ENCODE measurements at places on chromosomes 7 and 10.

DNA sequence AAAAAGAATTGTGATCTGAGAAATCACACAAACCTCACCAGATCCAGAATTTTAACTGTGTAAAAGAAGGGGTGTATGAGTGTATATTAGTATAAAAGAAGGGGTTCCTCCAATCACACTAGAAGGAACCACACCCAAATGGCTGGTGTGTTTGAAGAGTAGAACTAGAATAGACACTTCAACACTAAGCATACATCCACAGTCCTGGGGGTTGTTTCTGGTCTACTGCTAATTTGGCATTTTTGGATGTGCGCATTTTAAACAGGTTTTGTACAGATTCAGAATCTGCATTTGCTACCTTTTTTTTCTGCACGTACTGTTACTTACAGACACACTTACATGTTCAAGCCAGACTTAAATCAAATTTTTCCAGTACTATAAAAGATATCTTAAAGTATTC is 64.6 kb downstream of the PDE1C start:
- no peak for DNase-seq

DNA sequence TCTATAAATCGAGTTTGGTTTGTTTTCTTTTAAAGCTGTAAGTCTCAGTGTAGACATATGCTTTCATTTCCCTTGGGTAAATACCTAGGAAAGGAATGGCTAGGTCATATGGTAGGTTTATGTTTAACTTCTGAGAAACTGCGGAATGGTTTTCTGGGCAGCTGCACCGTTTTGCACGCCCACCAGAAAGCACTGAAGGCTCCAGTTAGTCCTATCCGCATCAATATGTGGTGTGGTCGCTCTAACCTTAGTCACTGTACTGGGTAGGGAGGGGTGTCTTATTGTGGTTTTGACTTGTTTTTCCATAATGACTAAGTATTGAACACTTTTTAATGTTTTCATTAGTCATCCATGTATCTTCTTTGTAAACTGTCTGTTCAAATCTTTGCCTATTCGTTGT is 279.5 kb upstream of the AKR1E2 start:
- DNase-seq = peak; percentile 31

DNA sequence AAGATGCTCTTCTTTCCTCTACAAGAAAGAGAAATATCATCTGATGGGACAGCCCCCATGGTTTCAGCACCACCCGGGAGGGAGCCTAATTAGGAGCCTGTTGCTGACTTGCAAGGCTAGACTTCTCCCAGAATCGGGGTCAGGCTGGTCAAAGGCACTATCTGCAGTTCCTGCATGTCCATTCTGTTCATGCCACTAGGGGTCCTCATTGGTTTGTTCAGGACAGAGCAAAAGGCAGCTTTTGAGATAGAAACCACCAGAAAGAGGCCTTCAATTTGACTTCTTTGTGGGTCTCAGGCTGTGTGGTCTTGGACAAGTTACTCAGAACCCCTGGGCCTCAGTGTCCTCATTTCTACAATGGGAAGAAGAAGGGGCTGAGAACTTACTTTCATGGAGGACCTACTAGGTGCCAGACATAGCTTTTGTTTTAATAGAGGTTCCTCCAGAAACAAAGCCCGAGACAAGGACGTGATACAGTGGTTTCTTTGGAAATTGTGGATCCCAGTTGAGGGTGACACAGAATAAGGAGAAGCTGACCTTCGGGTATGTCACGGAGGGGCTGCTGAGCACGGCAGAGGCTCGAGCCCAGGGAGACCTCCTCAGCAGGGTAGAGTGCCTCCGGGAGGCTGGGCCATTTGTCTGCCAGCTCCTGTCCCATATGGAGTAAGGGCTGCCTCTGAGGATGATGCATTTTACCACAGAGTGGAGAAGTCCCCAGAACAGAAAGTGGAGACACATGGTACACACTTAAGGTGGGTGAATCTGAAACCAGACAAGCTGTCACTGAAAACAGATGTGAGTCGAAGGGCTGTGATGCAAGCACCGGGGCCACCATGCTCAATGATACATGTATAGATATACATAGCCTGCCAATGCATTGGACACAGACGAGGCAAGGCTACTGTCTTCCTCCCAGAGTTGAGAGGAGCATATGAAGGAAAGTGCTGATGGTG is 33.1 kb upstream of the NEUROD6 start:
- no peak for DNase-seq

- no peak for DNase-seq
Measured at GRCh38 chr7:104967088-104967487, 46.9 kb upstream of the KMT2E start.

DNA sequence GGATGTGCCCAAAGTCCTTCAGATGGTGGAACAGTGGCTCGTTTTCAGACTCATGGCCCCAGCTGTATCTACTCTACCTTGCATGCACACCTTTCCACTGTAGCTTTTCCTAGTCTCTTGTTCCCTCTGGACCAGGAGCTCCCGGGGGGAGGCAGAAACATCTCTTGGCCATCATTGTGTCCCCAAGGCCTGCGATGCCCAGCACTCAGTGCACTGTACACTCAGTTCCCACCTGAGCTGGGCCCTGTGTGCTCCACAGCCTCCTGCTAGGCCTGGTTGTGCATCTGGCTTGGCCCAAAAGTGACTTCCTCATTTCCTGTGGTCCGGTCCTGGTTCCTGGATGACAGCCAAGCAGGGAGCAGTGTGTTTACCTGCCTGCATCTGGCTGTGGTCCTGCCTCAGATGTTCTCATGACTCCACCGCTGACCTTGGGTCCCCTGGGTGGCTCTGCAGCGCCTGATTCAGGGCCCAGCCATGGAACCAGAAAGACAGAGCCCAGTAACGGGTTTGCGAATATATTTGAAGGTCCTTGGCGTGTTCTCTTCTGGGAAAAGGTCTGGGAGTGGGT is 9.9 kb upstream of the DOCK1 start:
- DNase-seq = no peak

GRCh38 chr7:30470771-30471170 is 7.8 kb downstream of the NOD1 start:
- DNase-seq = no peak

DNA sequence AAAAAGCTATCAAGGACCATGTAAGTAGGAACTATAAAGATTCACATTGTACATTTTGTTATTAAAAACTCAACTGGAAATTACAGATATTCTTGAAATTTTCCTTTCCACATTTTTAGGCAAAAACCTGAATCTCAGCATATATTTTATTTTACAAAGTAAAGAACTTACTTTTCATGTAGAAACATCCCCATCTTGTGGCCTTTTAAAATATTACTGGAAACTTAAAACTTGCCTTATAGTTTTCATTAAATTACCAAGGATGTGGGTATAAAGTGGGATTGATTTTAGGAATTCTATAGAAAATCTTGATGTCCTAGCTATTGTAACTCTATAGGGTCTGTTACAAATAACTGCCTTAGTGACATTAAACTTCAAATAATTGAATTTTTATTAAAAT is 10.6 kb downstream of the DBF4 start:
- no peak for DNase-seq

- no peak for DNase-seq
Measured at GRCh38 chr7:15829691-15830090, 143.2 kb upstream of the MEOX2 start.

GRCh38 chr10:100022403-100022802 is 12.7 kb upstream of the DNMBP start:
- no peak for DNase-seq

GRCh38 chr10:16690417-16690816 is 126.8 kb downstream of the RSU1 start:
- no peak for DNase-seq

DNA sequence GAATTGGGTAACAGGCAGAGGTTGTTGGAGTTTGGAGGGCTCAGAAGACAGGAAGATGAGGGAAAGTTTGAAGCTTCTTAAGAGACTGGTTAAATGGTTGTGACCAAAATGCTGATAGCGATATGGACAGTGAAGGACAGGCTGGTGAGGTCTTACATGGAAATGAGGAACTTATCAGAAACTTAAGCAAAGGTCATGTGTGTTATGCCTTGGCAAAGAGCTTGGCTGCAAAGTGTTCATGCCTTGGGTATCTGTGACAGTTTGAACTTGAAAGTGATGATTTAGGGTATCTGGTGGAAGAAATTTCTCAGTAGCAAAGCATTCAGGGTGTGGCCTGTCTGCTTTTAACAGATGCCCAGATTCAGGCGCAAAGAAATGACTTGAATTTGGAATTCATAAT is 64.5 kb upstream of the EEPD1 start:
- DNase-seq = no peak

DNA sequence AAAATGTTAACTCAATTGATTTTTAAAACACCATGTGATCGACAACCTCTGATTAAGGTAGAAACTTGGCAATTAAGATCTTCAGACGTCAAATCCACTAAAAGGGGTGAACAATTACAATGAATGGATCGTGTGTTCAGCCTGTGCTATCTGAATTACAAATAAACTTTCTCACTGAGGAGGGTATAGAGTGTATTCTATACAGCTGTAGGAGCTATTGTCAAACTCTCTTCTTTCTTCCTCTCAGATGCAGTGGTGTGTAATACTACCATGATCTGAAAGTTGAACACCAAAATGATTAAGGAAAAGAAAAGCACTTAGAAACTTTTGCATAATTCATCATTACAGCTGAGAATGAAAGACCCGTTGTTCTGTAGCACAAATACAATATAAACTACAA is 32.2 kb upstream of the MACC1 start:
- DNase-seq = no peak

DNA sequence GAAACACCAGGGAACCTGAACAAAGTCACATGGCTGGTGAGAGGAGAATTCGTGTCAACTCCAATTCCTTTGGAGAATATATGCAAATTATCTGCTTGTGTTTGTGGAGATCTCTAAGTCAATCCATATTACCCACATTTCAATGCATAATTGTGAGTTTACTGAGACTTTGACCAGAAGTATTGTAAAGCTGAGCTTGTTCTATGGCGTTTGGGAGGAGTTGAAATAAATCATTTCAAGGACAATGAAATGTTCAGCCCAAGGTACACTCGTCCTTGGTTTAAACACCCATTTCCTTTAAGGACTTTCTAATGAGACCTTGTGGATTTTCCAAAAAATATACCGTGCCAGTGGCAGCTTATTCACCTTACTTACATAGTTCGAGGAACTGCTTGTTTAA is 186.6 kb upstream of the HDAC9 start:
- no peak for DNase-seq

GRCh38 chr7:140640060-140640637 is 464 bp downstream of the DENND2A start:
- DNase-seq = peak; percentile 19

DNA sequence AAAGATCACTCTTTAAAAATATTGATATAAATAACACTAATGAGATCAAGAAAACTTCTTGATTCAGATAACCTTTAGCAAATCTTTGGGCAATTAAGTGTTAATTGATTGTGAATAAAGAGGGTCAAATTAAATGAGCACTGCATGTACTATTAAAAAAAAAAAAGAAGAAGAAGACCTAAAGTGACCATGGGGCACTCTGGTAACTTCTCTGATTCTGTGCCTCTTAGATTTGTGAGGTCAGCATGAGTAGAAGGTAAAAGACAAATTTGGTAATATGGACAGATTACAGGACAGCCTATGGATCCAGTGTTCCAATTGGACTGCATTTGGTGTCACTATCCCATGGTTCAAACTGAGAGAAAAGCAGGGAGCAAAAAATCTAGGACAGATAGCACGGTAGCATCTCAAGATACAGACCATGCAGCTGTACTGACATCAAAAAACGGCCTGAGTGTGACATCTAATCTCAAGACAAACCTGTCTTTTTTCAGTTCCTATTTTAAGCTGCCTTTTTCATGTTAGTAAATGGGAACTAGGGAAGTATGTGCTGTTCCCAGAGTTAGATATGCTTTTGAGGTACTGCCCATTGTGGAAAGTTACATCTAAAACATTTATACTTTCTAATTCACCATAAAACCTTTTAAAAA is 128.0 kb downstream of the KCND2 start:
- no peak for DNase-seq

DNA sequence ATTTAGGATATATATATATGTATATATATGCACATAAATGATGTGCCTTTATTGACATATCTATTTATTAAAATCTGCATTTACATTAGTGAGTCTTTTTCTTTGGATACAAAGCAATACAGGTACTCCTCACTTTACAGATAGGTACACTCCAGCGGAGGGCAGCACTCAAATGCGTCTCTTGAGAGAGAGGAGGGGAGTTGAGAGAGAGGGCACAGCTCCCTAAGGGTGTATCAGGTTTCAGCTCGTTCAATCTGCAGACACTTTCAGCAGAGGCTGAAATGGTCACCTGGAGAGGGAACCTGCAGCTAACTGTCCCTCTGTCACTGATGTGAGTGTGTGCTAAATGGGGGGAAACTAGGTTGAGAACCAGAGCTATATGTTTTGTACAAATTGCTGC is 21.5 kb downstream of the C10orf53 start:
- no peak for DNase-seq

GRCh38 chr7:55066524-55066923 is 47.7 kb downstream of the EGFR start:
- no peak for DNase-seq

DNA sequence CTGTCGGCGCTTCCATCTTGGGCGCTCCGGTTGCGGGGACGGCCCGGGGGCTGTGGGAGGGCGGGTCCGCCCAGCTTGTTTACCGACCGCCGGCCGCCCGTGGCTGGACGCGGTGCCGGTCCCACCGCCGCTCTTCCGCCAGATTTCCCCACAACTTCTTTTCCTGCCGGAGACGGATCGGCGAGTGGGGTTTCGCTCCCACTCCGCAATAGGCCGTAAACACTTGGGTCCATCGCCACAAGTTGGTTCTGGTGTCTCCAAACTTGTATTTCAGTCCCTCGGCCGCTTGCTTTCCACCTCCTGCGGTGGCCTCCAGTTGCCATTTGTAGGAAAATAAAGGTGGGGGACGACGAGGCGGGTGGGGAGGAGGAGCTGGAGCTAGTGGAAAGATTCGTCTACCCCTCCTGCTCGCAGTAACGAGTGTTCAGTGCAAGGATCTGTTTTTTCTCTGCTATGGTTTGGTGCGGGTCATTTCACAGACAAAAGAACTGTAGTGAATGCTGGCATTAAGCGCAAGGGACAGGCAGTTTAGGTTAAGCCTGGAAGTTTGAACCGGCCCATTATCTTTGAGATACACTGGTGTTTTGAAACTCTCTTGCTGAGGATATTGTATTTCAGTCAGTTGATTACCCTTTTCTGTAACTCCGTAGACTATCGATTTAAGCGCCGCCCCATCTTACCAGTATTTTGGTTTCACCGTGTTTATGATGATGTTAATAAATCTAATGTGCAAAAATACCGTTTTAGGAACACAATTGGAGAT is 24.3 kb upstream of the ZRANB1 start:
- DNase-seq = peak; percentile 33

- DNase-seq = no peak
Measured at GRCh38 chr7:84339306-84339705, 144.7 kb upstream of the SEMA3A start.

DNA sequence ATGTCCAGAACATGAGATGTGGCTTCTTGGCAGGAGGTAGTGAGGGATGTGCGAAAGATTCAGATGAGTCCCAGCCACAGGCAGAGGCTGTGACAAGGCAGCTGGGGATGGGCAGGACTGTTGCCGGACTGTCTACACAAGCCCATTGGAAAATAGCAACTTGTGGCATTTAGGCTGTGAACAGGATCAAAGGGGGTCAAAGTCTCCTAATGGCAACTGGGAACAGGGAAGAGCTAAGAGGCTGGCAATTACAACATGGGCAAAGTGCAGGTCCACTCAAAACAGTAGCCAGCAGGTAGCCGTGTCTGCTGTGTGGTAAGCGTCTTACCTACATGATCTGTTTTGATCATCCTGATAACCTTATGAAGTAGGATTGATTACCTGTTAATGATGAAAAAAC is 254.2 kb upstream of the ZNF32 start:
- DNase-seq = no peak

- peak; percentile 43 for DNase-seq
Measured at GRCh38 chr10:94402204-94402842, at the start of gene TBC1D12. Gene TBC1D12 (plus strand): TSS chr10:94402541. CDS start chr10:94402614, 73 bp downstream.

GRCh38 chr10:101694674-101695403 is at the start of gene FBXW4:
Gene FBXW4 (minus strand): TSS chr10:101695170. CDS start chr10:101695105, 65 bp downstream.
- peak; percentile 75 for DNase-seq

Data from activated CD4-positive, alpha-beta T cell treated with anti-CD3 and anti-CD28 coated beads, Interleukin-2, amount 50 U/mL, for 48 hours (primary cell).